T follicular helper cell (primary cell): ENCODE measurements at places on chromosomes 1 and 21.

- DNase-seq = no peak
Observed at GRCh38 chr1:9600861-9601834, 12.4 kb downstream of the TMEM201 start.

GRCh38 chr1:60108196-60108595 lies 34.6 kb upstream of the C1orf87 start:
- no peak for DNase-seq

GRCh38 chr1:14365301-14365988 lies 233.0 kb upstream of the KAZN start:
- no peak for DNase-seq

- no peak for DNase-seq
Observed at GRCh38 chr1:207036865-207037264, 4.3 kb upstream of the C1orf116 start.

- DNase-seq = no peak
Observed at GRCh38 chr1:155996166-155996565, 17.8 kb upstream of the ARHGEF2 start.

- no peak for DNase-seq
Observed at GRCh38 chr1:154972517-154973343, 1.8 kb upstream of the CKS1B start.

- no peak for DNase-seq
Observed at GRCh38 chr1:174118751-174119150, 40.6 kb upstream of the RABGAP1L start.

DNA sequence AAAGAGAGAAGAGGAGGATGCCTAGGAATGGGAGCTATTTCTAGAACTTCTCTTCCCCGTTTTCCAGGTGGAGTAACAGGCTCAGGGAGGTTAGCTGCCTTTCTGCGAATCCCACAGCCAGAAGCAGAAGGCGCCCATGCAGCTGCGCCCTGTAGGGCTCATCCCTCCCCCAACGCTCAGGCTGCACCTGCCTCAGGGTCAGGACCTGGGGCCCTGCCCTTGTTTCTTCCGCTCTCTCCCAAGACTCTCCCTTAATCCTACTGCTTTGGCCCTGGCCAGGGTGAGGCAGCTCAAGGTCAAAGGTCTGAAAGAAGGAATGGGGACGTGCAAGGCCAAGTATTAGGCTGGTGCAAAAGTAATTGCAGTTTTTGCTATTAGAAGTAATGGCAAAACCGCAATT lies 30.5 kb upstream of the PADI2 start:
- no peak for DNase-seq

- DNase-seq = no peak
Observed at GRCh38 chr1:218587900-218588299, 242.8 kb downstream of the TGFB2 start.

DNA sequence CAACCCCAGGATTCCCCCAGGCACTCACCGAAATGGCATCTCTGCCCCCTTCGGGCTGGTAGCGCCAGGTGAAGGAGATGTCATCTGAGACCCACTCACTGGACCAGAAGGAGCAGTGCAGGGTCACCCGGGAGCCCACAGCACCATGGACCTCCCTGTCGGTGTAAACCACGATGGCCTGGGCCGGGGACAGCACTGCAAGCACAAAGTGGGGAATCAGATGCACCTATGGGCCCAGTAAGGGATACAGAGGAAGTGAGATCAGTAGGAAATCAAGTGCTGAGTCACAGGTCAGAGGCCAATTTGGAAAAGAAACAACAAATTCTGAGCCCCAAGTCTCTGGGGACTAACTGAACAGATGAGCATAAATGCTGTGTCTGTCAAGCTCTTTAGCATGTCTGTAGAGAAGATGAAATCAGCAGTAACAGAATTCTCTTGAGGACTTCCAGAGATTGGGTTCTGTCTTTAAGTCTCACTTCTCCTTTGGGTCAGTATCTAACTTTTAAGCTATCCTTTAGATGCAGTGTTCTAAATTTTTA lies 2.5 kb downstream of the MPZ start:
- DNase-seq = no peak
